HAP-1 (cell line): ENCODE measurements at places on chromosomes 12 and 14.

GRCh38 chr14:71716041-71716772 lies 216.0 kb upstream of the RGS6 start:
- no peak for DNase-seq

DNA sequence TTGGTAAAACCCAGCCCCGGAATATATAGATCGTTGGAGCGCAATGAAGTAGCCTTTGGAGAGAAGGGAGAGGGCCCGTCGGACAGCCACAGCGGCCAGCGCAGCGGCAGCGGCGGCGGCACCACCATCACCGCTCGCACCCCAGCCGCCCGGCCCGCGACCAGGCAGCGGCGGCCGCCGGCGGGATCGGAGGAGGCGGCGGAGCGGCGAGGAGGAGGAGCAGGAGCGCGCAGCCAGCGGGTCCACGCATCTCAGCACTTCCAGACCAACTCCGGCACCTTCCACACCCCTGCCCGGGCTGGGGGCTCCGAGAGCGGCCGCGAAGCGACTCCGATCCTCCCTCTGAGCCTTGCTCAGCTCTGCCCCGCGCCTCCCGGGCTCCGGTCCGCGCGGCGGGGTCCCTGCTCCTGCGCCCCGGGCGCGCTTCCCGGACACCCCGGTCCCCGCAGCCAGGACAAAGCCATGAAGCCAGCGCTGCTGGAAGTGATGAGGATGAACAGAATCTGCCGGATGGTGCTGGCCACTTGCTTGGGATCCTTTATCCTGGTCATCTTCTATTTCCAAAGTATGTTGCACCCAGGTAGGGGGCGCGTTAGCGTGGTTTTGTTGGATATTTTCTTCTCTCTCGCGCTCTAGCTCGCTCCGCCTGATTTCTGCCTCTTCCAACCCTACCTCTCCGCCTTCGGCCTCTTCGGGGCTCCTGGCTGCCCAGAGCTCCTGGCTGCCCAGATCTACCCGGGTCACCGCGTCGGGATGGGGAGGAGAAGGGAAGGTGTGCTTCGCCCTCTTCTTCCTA lies 400 bp downstream of the CHST11 start:
- DNase-seq = peak; percentile 81

DNA sequence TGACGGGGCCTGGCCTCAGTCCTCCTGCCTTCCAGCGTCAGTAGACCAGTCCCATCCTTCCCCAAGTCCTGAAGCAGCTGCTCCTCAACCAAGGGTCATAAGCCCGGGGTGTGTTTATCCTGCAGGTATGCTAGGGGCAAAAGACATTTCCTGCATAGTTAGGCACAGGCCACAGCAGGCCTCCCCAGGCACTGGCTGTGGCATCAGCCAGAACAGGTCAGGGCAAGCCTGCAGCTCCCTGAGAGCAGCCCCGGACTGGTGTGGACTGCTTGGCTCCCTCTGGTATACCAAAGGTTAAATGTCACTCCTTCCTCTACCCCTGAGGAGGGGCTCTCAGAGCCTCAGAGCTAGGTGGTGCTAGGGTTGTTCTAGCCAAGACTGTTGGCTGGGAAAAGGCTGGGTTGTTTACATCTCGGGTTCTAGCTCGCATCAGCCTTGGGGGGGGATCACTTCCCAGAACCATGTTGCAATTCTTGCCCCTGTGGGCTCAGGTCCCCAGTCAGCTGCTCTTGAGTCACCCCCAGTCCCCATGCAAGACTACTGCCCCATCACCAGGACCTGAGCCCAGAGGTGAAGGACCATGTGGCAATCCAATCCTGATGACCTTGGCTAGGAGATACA lies 2.9 kb downstream of the MMP14 start:
- DNase-seq = no peak

GRCh38 chr12:113891167-113891692 lies 74.9 kb downstream of the RBM19 start:
- no peak for DNase-seq

DNA sequence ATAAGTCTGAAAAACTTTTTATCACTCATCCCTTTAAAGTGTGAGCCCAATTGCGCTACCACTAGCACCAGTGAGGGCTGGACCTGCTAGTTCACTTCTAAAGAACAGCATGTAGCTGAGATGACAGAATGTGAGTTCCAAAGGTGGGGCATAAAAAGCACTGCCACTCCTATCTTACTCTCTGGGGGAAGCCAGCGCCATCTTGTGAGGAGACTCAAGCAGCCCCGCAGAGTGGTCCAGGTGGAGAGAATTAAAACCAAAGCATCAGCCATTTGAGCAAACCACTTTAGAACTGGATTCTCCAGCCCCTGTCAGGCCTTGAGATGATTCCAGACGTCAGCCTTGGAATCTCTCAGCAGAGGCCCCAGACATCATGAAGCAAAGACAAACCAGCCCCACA lies 39.9 kb downstream of the TMEM132D start:
- DNase-seq = no peak

DNA sequence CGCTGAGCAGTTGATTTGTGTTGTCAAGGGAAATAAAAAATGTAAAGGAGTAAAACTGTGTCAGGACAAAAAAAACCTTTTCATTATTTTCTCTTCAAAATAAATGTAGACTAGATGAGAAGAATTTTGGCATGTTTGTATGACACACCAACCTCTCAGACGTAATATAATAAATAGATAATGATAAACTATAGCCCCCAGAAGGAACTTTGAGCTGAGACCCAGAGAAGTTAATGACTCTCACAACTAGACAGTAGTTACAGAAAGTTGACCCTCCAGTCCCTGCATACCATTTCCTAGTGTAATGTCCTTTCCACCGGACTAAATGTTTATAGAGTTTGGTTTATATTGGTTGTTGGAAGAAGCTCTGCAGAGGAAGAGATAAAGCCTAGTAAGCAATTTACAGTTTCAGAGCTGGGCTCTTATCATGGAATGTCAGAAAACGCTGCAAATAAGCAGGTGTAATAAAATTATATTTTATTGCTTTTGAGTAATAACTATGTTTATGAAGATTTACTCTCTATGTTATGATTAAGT lies 97.3 kb downstream of the TRHDE start:
- no peak for DNase-seq

- DNase-seq = peak; percentile 18
Measured at GRCh38 chr14:57486767-57487379, 6.8 kb downstream of the CCDC198 start.

DNA sequence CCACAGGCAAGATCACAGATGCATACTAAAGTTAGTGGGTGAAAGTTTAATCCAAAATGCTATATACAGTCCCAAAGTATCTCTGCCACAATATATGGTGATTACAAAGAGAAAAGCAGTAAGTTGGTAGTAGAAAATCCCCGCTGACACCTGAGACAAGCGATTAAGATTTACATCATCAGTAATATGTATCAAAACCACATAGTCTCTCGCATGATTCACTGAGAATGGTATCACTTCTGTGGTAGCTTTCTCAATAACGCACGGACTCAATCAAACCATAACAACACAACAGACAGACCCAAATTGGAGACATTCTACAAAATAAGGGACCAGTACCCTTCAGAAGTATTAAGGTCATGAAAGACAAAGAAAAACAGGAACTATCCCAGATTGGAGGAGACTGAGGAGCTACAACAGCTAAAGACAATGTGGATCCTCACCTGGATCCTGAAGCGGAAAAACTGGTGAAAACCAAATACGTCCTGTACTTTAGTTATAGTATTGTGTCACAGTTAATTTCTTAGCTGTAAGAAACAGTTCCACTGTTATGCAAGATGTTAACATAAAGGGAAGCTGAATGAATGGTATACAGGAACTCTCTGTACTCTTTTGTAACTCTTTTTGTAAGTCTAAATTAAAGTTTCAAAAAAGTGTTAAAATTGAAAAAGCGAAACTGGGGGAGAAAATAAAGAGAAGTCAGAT lies 51.0 kb downstream of the SPTLC2 start:
- DNase-seq = no peak

- peak; percentile 82 for DNase-seq
Measured at GRCh38 chr14:100375266-100375962, 52.3 kb downstream of the SLC25A47 start.

DNA sequence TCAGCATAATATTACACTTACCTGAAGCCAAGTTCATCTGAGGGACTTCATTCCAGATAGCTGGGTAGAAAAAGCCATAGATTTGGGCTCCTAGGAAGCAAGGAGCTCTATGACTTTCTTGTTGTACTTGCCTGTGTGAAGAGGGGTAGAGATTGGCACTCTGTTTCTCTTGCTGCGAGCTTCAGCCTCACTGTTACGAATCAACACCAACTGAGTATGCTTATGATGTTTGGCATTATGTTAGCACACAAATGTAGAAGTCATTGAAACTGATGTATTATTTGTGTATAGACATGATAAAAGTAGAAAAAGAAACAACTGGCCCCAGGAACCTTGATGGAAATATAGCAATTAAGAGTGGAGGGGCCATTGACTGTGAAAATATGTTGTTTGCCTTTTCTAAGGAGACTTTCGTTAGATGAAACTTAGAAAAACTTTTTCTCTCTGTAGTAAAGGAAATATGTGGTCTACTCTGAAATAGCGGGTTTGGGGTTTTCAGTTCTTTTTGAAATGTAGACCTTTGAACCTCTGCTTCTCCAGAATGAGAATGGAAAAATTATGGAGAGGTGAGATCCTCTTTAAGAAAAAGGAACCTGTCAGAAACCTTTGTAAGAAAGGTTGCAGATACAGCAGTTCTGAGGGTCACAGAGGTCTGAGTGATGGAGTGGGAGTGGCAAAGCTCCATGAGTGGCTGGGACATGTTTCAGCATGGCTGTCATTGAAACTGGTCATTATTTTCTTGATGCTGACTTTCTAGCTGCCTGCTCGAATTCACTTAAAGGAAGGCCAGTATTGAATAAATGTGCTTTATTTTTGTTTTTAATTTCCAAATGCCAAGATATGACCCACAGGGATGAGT lies 159.9 kb downstream of the GCH1 start:
- DNase-seq = no peak

DNA sequence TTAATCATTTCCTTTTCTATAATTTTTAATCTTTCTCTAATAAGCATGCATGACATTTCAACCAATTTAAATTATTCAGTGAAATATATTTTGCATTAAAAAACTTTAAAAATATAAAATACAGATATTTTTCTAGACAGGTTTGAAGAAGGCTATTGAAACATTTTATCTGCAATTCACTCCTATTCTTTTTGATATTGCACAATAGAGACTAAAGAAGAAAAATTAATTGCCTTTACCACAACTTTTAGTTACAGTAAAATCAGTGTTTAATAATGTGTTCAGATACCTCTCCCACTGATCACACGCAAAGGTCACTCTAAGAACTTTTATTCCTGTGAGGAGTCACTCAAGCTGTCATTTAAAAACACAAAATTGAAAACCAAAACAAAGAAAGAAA lies 1416.7 kb downstream of the FSCB start:
- no peak for DNase-seq

DNA sequence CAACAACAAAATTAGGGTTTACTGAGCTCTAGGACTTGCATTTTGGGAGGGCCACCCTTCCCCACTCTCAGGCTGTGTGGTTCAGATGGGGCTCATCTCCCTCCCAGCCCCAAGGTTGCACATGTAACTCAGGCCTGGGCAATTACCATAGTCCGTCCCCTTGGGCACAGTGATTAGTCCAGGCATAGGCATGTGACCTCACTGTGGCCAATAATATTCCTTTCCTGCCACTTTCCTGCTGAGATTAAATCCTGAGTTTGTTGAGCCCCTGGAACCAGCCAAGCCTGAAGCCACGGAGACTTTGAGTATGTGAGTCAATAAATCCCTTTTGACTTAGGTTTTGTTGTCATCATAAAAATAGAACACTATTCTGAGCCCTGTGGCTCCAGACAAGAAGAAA lies 113.0 kb downstream of the AACS start:
- no peak for DNase-seq

- DNase-seq = no peak
Measured at GRCh38 chr12:102950950-102951619, 6.4 kb upstream of the ASCL1 start.

GRCh38 chr14:32908196-32909084 lies 30.2 kb upstream of the NPAS3 start:
- no peak for DNase-seq

- DNase-seq = no peak
Measured at GRCh38 chr12:13489246-13489645, 292.7 kb downstream of the EMP1 start.

DNA sequence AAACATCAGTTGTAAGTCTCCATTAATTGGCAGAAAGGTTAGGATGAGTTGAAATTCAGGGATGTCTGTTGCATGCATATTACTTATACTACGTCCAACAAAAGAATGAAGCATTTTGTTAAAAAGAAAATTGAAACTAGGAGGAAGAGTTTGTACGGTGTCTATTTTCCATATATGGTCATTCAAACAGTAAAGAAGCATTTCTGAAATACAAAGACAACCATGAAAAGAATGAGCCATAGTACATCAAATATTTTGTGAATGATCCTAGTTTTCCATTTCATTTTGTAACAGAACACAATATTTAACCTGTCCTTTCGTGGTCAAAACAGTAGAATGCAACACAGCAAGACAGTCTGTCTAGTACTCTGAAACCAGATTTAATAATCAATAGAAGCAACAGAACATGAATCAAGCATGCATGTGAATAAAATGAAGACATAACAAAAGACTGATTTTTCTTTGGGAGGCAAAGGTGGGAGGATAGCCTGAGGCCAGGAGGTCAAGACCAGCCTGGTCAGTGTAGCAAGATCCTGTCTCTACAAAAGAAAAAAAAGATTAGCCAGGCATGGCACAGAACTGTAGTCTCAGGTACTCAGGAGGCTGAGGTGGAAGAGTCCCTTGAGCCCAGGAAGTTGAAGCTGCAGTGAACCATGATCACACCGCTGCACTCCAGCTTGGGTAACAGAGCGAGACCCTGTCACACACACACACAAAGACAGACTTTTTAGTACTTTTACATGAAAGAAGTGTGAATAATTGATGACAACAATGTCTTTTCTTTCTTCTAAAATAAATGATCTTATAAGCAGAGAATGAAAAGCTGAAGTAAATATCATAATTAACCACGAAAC lies 156.0 kb downstream of the LRIG3 start:
- DNase-seq = peak; percentile 42

GRCh38 chr12:87150969-87151662 lies 878.1 kb downstream of the C12orf50 start:
- DNase-seq = peak; percentile 31

- DNase-seq = peak; percentile 55
Measured at GRCh38 chr14:63276492-63277342, 42.0 kb downstream of the GPHB5 start.

DNA sequence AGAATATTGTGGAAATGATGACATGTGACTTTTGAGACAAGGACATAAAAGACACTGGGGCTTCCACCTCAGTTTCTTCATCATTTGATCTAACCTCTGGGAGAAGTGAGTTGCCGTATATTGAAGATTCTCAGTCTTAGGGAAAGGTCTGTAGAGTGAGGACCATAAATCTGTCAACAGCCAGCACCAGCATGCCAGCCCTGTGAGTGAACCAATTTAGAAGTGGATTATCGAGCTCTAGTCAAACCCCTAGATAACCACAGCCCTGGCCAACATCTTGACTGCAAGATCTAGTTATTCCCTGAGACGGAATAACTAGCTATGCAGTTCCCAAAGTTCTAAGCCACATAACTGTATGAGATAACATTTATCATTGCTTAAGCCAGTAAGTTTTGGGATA lies 108.8 kb upstream of the PTPRR start:
- DNase-seq = no peak

GRCh38 chr14:64501411-64502171 lies 2.0 kb downstream of the ZBTB25 start:
- DNase-seq = peak; percentile 38
